ENCODE measurements at places on chromosomes 5 and 9.
A peak's percentile ranks its signal among the peaks of the same experiment; 100 is the strongest.

GRCh38 chr9:18910435-18910834 lies 122.6 kb downstream of the SAXO1 start:
- DNase-seq: no peak

DNA sequence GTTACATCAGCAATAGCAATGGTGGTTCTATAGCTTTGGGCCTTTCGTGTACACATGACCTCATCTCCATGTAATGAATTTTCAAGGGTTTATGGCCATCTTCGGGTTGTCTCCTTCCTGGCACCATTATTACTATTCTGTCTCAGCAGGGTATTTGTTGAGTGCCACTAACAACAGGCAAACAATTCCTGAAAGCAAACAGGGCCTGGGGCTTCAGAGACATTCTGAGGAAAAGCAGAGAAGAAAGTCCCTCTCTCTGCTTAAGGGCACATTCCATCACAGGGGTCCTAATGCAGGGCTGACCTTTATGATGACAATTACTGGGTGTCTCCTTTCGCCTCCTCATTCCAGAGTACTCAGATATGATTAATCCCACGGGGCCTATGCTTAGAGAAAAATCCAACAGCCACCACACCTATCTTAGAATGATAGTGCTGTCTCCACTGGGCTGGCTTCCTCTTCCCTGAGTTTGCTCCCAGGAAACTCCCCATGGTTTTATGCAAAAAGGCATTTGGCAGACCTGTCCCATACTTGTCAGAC lies 540.2 kb upstream of the ZNF462 start:
- no peak for DNase-seq

- no peak for DNase-seq
These were observed 490.0 kb upstream of the PIK3R1 start for GRCh38 chr5:67725604-67726003.

- DNase-seq: no peak
These were observed 1.8 kb downstream of the RNF130 start for GRCh38 chr5:180069589-180070247.

- no peak for DNase-seq
These were observed 56.8 kb downstream of the MINAR2 start for GRCh38 chr5:129804705-129805104.

DNA sequence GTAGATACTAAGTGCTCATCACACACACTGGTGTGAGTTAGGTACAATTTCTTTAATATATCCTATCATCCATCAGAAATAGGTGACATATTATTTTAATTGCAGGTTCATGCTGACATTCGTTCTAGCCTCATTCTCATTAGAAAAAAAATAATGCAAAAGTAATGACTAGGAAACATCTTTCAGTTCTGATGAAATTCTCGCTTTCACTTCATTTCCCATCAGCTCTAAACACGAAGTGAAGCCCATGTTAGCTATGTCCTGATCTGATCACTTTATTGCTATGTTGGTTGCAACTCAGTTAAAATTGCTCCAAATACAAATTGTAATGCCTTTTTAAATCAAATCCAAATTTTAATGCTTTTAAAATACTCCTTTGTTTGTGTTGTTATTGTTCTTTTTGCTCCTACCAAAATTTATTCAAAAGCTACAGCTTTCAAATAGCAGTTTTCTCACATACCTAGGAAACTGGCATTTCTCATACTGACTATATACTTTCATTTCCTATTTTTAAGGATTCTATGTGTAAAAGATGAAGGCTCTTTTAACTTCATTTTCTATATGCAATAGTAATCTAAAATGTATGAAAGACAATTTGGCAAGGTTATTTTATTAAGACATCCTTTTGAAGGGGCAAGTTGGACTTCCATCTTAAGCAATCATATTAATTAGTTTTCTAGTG lies 1237.8 kb upstream of the ACO1 start:
- no peak for DNase-seq

GRCh38 chr9:28260330-28260729 lies 687.0 kb upstream of the C9orf72 start:
- no peak for DNase-seq

DNA sequence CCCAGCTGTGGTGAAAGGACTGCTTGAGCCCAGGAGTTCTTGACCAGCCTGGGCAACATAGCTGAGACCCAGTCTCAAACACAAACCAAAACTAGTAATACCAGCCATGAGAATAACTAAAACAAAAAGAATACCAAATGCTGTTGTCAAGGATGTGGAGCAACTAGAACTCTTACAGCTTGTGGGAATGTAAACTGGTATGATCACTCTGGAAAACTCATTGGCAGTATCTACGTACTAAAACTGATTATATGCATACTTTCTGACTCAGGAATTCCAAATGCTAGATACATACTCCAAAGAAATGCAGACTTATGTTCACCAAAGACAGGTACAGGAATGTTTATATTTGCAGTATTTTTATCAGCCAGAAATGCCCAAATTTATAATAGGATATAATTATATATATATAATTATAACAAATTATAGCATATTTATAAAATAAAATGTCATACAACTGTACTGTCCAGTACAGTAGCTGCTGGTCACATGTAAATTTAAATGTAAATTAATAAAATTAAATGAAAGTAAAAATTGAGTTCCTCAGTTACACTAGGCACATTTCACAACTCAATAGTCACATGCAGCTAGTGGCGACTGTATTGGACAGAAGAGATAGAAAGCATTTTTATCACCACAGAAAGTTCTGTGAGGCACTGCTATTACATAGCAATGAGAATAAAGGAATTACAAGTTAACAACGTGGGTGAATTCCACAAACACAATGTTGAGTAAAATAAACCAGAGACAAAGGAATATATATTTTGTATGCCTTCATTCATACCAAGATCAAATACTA lies 118.5 kb downstream of the GNAQ start:
- DNase-seq: no peak

- no peak for DNase-seq
These were observed 153.4 kb downstream of the SLIT3 start for GRCh38 chr5:169147534-169147933.

DNA sequence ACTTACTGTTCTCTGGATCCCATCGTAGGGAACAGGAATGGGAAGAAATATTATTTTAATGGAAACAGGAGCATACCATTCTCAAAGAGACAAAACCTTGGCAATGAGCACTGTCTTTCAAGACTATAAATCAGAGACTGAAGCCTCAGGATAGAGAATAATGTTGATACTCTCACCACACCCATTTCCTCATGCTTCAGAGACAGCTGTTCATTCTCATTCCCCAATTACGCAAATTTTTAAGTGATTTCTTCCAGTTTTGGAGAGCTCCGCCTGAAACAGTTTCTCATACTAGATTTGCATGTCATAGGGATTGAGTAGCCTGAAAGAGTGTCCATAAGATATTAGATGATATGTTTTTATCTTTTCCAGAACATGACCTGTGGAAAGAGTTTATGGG lies 290.5 kb upstream of the RASA1 start:
- no peak for DNase-seq

DNA sequence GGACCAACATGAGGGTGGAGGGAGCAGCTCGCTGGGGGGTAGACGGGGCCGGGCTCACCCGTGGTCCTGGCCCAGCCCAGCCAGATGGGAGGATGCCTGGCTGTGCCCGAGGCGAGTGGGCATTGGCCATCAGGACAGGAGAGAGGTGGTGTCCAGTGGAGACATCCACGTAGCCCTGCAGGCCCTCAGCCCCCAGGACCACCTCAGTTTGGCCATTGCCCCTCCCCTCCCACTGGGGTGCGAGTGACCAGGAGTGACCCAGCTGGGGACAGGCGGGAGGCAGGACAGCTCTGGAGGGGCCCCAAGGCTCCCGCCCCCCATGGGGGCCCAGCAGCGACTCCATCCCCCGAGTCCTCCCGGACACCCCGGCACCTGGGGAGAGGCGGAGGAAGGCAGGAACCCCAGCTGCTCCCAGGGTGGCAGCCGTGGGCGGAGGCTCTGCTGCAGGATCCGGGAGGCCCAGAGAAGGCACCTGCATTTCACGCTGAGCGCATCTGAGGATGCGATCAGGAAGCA lies 8.3 kb downstream of the NOXA1 start:
- no peak for DNase-seq

DNA sequence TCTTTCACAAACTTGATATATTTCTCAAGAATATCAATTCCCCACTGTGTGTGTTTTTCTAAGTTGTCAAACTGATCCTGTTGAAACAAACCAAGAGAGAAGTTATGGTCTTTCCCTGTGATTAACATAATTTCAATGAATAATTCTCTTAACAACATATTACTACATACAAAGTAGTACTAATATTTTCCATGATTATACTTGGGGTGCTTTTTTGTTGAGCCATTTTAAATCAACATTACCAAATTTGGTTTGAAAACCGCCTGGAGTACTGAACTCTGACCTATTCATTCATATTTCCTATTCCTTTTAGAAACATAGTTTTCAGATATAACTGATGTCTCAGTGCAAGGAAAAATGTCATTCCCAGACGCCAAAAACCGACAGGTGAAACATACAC lies 48.1 kb downstream of the FNBP1 start:
- no peak for DNase-seq

DNA sequence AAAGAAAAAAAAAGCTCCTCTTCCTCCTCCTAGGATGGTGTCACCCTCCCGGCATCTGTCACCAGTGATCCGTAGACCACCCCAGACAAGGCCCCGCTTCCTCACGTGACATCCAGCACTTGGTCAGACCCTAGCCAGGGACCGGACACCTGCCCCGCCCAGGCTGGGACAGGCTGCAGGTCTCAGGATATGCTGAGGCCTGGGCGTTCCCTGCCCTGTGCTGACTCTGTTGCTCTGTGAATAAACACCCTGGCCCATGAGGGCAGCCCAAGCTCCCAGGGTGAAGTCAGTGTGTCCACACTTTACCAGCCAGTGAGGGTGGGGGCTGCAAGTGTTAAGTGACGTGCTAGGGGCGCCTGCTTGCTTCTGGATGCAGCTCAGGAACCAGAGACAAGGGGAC lies 5.6 kb downstream of the EDF1 start:
- no peak for DNase-seq

- DNase-seq: peak; percentile 62
These were observed 46.4 kb upstream of the STK32A start for GRCh38 chr5:147188200-147189108.

DNA sequence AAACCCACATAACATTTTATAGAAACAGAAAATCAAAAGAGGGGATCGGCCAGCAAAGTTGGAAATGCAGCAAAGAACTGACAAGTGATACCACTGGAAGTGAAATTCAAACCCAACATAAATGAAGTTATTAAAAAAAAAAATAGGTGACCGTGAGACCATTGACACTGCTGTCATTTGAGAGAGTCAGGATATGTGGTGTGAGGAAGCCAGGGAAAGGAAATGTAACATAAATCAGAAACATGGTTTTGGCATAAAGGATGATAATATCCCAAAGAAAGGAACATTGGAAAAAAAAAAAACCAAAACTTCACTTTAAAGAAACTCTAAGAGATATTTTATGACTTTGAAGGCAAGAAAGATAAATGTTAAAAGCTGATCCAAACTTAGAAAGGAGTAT lies 312.4 kb upstream of the PIK3R1 start:
- no peak for DNase-seq

DNA sequence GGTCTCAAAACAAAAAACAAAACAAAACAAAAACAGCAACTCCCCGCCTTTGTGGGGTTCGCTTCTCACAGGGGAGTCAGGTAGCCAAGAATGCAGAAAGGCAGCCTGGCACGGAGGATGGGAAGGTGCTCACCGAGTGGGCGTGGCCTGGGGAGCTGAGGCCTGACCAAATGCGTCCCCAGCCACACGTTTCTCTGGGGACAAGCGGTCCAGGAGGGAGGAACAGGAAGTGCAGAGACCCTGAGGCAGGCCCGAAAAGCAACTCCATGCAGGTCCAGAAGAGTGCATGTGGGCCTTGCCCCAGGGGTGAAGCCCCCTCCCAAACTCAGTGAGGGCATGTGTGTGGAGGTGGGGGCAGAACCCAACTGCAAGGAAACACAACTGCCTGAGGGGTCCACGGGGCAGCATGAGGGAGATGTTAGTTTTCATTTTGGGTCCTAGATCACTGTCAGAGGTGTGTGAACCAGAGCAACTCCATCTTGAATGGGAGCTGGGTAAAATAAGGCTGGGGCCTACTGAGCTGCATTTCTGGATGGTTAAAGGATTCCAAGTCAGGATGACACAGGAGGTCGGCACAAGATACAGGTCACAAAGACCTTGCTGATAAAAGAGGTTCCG lies 2.6 kb upstream of the UAP1L1 start:
- no peak for DNase-seq

- DNase-seq: no peak
These were observed 30.4 kb downstream of the NFX1 start for GRCh38 chr9:33320568-33321261.

DNA sequence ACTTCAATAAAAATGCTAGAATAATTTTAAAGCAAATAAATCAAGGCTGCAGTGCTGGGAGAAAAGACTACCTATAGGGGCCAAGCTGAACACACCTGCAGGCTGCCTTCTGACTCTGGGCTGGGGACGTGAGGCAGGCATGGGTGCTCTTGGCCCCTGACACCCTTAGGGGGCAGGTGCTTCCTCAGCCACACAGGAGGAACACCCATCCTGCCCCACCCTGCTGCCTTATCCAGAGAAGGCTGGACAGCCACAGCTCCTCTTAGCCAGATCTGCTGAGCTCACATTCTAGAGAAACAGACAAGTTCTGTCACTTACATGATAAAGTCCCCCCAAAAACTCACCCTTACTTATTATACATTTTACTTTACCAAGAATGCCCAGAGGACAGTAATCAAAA lies 6.6 kb upstream of the LMX1B start:
- DNase-seq: no peak

DNA sequence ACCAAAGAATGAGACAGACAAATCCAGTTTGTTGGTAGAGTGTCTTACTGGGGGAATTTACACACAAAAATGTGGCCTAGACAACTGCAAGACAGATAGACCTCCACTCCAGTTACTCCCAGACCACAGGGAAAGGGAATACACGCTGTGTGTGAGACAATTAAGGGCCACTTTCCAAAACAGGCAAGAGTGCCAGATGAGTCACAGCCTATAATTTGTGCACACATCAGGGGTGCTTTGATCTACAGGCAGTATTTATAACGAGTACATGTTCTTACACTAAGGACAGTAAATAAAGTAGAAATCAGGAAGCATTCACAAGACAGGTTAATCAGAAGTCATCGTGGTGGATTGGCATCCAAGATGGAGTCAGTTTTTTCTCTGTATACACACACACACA lies 114.8 kb downstream of the ZNF622 start:
- DNase-seq: no peak

DNA sequence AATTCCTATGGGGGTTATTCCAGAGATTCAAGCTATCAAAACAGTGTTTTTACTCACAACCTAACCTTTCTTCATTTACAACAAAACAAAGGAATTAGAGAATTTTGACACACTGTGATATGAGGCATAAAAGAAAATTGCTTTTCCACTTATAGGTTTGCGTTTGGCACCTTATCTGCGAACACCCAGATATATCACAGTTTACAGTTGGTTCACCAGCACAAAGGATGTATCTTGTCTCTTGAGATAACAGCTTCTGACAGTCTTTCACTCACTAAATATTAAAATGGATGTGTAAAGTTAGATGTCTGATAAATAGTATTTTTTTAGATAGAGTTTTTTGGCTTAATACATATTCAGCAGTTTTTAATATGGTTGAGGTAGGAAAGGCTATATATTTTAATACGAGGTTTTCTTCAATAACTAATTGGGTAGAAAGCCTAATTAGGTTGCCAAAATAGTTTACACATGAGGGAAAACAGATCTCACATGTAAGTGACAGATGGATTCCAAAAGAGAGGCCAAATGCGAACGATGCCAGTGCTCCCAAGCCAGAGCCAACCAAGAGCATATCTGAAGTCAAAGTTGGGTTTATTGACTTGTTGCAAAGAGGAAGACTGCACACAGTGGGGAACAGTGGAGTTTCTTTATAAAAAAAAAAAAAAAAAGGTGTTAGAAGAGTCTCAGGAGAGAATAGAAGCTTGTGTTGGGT lies 1495.2 kb downstream of the MAT2B start:
- no peak for DNase-seq

- DNase-seq: no peak
These were observed 319.1 kb upstream of the IRX4 start for GRCh38 chr5:2201832-2202231.
